ENCODE measurements at places on chromosomes 4 and X.

GRCh38 chr4:6916587-6917460 lies 7.2 kb downstream of the TBC1D14 start:
- no peak for DNase-seq

DNA sequence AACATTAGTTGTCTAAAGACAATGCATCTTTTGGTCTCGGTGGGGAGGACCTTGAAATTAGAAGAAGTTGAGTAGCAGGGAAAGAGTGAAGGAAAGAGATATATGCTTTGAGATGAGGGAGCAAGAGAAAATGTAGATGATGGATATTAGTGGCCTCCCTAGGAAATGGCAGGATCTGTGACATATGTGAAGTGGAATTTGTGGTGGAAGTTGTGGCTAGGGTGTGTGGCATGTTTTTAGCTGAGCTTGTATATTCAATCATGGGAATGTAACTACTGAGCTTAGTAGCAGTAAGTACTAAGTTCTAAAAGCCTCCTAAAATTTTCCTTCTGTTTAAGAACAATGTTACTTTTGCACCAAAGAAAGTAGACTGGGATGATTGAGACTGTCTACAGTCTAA lies 382.8 kb upstream of the CTSO start:
- DNase-seq, result no peak

GRCh38 chr4:140243278-140243753 lies 89.3 kb upstream of the MAML3 start:
- DNase-seq, result peak; percentile 39

GRCh38 chr4:73803213-73803612 lies 33.3 kb upstream of the CXCL6 start:
- no peak for DNase-seq
